H54 (cell line): ENCODE measurements at places on chromosomes 5 and 9.

DNA sequence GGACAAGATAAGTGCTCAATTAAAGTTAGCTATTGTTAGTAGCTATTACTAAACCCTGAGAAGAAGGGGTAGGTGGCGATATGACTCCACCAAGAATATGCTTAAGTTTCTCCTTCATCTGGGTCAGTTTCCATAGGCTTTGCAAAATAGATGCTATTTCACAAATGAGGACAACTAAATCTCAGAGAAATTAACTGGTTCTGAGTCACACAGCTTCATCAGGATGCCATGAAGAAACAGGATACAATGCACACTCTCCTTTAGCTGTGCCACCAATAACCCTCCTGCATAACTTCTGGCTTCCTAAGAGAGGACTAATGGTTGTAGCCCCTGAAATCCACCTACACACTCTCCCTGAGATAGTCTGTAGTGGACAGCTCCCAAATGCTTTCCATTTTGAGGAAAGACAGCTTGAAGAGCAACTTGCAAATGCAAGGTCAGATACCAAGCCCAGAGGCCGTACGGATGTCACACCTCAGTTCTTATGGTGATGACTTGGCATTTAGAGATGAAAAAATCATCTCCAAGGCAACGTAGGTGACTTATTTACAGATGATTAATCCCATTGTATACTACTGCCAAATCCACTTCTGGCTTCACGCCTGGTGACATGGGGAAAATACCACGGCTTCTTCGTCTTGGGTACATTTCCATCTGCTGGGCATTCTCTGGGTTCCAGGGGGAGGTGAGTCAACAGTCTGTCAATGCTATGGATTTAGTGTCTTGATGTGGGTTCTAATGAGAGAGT is 251.4 kb upstream of the IL12B start:
- DNase-seq = peak; percentile 50

DNA sequence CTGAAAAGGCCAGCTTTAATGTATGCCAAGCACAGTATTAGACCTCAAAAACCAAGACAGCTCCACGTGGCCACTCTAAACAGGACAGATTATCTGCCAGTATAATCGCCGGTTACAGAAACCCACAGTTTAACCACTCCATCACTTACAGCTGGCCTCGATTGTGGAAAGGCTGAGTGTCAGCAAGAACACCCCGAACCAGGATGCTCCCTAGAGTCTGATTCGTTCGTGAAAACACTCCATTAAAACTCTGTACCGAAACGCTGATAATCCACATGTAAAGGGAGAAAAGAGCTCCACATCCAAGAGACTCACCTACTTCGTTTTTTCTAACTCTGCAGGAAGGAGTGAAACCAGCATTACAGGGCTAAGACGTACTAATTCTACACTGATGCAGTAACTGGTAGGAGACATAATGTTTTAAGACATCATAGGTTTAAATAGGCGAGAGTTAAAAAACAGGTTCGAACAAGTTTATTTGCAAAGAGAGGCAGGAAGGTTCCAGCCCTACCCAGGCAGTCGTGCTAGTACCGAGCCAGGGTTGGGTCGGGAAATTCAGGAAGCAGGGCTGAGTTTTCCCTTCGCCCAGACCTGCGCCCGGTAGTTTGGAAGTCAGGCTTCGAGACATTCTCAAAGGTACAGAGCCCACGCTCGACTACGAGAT is 949 bp downstream of the SERINC5 start:
- peak; percentile 42 for DNase-seq

DNA sequence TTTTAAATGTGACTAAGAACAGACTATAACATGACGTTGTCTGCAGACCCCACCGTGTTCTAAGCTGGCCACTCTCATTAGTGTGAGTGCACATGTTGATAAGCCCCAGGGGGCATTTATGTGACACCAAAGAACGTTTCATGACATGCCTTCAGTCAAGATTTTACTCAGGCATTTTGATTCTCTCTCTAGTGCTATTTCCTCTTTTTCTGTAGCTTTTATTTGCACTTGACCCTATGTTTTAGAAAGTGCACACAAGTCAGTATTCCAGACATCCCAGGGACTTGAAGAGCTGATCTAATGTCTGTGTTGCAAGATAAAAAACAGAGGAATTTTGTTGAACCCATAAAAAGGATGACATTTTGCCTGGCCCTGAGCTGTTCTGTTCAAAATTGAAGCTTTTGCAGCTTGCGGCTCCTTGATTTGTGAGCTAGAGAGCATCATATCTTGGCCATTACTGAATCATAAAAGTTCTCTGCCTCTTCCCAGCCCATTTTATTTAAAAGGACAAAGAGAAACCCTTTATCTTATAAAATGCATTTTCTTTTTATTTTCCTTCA is 80.9 kb upstream of the TYRP1 start:
- no peak for DNase-seq

- DNase-seq = no peak
Measured at GRCh38 chr9:123251324-123251723, 17.1 kb downstream of the STRBP start.

GRCh38 chr5:71802673-71803072 is 83.6 kb downstream of the CARTPT start:
- no peak for DNase-seq

GRCh38 chr9:22203371-22204138 is 194.4 kb upstream of the CDKN2B start:
- no peak for DNase-seq

DNA sequence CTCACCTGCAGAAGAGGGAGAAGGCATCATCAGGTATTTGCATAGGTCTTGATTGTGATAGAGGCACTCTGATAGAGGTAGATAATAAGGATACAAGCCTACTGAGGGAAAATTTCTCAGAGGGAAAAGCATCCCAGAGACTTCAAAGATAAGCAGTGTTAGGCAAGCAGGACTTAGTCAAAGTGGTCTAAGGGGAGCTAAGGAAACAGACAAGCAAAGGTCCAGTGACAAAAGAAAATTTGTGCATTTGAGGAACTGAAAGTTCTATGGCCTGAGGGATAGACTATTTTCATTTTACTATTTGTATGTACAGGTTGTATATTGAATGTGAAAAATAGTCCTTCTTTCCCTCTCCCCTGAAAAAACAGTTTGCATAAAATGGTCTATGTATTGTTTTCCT is 27.4 kb downstream of the OXCT1 start:
- no peak for DNase-seq

DNA sequence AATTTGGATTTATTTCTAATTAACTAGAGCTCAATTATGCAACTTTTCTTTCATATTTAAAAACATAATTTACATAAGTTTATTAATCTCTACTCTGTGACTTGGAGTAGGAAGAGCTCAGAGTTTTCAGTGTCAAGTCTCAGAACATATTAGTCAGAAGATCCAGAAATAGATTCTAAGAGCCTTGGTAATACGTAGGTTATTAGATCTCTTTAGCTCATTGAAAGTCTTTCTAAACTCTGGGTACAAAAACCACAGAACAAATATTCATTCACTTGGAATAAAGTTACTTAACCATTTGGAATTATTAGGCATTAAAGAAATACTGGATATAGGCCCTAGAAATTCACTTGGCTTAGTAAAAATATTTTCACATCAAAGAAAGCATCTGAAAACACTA is 26.3 kb upstream of the ISCA1 start:
- DNase-seq = no peak

DNA sequence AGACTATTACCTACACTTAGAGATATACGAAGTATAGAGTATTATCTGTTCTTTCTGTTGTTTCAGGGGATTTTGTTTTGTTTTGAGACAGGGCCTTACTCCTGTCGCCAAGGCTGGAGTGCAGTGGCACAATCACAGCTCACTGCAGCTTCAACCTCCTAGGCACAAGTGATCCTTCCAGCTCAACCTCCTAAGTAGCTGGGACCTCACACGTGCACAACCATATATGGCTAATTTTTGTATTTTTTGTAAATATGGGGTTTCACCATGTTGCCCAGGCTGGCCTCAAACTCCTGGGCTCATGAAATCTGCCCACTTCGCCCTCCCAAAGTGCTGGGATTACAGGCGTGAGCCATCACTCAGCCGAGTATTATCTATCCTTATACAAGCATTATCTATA is 45.9 kb downstream of the SUSD1 start:
- DNase-seq = no peak

DNA sequence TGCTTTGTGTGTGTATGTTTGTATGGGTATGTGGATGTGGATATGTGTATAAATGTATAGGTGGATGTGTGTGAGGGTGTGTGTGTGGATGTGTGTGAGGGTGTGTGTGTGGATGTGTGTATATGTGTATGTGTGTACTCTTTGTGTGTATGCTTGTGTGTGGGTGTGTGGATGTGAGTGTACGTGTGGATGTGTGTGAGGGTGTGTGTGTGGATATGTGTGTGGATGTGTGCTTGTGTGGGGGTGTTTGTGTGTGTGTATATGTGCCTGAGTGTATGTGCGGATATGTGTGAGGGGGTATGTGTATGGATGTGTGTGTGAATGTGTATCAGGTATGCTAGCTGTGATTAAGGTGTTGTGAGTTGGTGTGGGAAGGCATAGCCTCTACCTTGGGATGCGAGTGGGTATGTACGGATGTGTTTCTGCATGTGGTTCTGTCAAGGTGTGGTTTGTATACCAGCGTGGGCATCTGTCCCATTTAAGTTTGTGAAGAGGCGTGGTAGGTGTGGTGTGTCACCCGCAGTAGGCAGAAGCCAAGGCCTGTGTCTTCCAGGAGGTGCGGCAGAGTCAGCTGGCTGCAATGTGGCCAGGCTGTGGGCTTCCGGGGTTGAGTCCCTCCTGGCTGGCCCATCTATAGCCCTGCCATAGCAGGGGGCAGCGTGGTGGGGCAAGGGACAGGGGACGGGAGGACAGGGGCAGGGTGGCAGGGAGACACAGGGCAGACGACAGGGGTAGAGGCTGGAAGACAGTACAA is 155.8 kb downstream of the DAB2IP start:
- DNase-seq = no peak

DNA sequence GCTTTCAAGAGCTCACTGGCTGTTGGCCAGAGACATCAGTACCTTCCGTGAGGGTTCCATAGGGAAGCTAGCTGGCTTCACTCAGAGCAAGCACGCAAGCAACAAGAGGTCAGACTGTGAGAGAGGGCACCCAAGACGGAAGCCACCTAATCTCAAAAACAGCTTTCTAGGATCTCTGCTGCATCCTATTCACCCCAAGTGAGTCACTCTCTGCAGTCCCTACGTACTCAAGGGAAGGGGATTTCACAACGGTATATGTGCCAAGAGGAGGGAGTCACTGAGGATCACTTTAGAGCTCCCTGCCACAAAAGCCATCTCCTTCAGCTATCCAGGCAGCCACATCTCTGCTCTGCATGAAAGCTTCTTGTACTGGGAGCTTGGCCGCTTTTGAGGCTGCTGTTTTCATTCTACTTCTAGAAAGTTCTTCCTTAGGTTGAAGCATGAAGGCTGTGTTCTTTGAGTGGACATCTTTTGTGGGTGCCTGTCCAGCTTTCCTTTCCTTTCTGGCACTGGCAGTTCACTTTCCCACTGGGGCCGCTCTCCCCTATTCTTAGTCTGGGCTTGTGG is 249.5 kb downstream of the MAN2A1 start:
- no peak for DNase-seq

DNA sequence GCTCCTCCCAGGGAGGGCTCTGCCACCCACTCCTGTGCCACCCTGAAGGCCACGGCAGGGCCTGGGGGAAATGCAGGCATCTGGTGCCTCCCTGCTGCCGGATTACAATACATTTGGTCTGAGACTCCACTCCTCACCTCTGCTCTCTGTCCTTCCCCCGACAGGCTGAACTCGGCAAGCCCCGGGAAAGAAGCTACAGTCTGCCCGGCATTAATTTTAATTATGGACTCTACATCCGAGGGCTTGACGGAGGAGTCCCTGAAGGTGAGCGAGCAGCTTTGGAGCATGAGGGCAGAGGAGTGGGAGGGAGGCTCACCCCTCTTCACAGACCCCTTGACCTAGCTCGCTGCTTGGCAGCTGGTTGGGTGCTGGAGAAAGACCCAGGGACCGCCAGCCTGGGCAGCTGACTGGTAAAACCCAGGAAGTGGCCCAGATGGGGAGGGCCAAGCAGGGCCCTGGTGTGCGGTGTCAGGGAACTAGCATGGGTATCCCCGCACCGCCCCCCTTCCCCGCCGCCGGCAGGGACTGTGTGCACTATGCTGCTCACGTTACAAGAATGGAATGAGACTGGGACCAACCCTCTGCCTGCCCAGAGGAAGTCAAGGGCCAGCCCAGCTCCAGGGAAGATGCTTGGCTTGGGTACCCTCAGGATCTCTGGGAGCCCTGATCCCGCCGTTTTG is 83.7 kb upstream of the BARHL1 start:
- no peak for DNase-seq

DNA sequence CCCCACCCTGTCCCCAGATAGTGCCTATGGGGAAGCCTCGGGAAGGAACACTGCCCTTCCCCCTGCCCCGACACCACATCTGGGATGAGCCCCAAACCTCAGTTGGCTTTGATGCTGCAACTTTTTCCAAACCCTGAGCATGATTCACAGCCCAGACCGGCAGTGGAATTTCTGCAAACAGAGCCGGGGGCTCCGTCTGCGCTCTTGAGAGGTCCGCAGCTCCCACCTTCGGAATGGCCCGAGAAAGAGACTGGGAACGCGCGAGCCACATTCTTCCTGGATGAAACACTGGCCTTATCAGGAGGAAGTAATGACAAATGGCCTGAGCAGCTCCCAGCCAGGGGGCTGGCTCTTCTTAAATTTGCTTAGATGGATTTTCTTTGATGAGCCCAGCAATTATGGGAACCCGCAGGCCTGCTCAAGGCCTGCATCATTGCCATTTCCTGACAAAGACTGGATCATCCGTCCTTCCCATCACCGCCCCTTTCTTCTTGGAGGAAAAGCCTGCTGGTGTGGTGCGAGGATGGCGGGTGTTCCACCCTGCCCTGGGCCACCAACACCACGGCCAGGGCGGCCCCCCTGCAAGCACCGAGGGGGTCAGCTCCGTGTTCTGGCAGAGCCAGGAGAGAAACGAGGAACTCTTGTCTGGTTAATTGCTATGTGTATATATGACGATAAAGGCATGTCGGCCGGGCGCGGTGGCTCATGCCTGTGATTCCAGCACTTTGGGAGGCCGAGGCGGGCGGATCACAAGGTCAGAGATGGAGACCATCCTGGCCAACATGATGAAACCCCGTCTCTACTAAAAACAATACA is 38.8 kb upstream of the COL5A1 start:
- DNase-seq = peak; percentile 92

DNA sequence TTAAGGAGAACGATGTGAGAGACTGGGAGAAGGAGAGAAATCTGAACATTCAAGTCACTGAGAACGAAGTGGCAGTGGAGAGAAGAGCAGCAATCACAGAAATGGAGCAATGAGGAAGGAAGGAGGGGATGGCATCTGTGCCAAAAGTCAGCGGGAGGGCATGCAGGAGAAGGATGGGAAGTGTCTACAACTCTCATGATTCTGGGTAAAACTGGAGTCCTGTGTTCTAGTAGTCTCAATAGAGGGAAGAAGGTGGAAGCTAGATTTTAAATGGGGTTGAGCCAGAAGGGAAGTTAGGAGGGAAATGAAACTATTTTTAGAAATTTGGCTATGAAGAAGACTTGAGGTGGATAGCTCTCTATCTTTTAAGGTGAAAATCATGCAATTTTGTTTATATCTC is 39.1 kb upstream of the SPATA31C2 start:
- DNase-seq = no peak

DNA sequence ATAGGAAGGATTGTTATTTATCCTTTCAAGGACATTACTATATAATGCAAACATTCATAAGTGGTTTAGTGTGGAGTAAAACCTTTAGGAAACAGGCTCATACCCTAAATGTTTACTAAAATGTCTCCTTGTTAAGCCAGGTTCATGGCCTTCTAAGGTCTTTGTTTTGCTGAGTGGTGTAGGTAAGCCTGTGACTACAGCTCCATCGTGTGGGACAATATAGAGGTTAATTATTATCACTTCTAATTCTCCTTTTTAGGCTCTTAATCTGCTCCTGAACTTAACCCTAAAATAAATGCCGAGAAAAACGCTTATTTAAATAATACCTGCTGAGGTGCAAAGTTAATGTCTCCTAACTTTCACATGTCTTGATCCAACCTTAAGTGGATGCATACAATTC is 43.8 kb downstream of the SPINK5 start:
- DNase-seq = no peak
